Epithelial cell of esophagus (primary cell): ENCODE measurements at places on chromosomes 1 and 21.
A peak's percentile ranks its signal among the peaks of the same experiment; 100 is the strongest.

GRCh38 chr21:36627242-36627641 lies 71.7 kb upstream of the SIM2 start:
- peak; percentile 88 for DNase-seq

- DNase-seq, result peak; percentile 86
These were observed 10.7 kb downstream of the SLC9A1 start for GRCh38 chr1:27144049-27144748.

GRCh38 chr1:160046494-160047110 lies 14.8 kb upstream of the PIGM start:
- DNase-seq, result peak; percentile 47

- no peak for DNase-seq
These were observed 32.4 kb upstream of the F13B start for GRCh38 chr1:197099444-197099843.

DNA sequence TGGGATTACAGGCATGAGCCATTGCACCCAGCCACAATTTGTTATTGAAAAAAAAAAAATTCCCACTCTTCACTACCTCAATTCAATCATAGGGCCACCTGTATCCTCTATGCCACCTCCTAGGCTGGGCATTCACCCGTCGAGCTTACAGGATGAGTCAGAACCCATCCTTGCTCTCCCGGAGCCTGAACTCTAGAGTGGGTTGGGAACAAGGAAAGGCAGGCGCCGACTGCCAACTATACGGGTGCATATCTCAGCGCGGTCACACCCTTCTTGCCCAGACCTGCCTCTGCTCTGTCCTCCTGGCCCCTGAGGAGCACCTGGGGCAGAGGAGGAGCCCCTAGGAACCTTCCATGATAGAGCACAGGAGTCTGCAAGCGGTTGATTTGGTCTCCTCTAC lies 21.4 kb upstream of the LBR start:
- peak; percentile 98 for DNase-seq

- DNase-seq, result no peak
These were observed 17.0 kb upstream of the WNT4 start for GRCh38 chr1:22159891-22160290.

DNA sequence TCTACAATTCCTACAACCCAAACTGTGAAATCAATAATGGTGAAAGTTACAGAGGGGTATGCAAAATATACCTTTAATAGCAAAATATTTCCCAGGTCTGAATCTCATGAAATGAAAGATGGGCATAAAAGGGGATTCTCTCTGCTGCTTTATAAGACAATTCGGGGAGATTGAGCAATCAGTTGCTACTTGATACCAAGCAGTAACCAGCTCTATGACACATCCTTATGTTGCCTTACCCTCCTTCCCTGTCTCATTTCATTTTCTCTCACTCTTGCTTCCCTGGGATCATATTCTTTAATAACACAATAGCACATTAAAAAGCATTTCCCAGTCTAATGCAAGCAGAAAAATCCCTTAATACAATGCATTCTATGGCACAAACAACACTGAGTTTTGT lies 29.0 kb downstream of the ZSWIM5 start:
- DNase-seq, result peak; percentile 60

- DNase-seq, result no peak
These were observed 1.5 kb upstream of the ATP1A2 start for GRCh38 chr1:160114085-160114484.

DNA sequence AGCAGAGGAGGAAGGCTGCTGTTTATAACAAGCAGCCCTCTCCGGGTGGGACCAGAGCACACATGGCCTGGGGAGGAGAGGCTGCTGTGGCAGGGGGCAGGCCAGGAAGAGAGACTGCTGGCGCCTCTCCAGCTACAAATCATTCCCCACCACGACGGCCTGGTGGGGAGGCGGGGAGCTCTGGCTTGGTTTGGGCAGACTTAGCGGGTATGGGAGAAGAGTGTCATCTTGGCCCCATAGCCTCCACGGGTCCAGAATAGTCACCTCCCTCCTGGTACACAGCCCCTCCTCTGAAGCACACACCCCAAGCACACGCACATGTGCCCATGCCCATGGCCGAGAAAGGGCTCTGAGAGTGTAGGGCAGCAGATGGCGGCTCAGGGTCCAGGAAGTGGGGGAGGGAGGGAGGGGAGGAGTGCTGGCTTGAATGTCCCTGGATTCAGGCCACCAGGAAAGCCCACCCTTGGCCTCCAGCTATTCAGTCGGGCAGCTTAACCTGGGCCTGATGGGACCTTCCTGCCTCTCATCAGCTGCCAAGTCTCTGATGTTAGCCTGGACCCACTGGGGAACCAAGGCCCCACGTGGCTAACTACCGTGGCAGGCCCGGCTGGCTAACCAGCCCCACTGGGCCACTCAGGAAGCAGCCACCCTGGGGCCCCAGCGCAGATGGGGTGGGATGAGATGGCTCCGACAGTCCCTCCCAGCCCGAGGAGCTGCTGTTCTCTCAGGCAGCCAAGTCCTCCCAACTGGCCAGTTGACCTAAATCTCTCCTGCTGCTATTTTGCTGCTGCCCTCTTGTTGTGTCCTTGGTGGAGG lies 10.9 kb downstream of the LRP8 start:
- DNase-seq, result no peak

DNA sequence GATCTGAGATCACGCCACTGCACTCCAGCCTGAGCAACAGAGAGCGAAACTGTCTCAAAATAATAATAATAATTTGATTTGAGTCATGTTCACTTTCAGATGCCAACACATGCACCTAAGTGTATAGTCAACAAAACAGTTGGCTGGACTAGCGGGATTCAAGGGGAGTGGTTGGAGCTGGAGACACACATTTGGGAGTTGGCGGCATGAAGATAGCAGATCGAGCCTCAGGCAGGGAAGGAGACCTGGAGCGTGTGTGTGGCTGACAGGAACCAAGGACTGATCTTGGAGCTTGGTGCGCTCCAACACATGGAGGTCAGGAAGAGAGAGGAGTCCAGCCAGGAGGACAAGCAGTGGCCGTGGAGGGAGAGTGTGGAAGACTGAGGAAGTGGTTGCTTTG lies 14.6 kb upstream of the PGD start:
- no peak for DNase-seq

GRCh38 chr1:109156916-109157385 lies 43.0 kb downstream of the ELAPOR1 start:
- DNase-seq, result no peak

DNA sequence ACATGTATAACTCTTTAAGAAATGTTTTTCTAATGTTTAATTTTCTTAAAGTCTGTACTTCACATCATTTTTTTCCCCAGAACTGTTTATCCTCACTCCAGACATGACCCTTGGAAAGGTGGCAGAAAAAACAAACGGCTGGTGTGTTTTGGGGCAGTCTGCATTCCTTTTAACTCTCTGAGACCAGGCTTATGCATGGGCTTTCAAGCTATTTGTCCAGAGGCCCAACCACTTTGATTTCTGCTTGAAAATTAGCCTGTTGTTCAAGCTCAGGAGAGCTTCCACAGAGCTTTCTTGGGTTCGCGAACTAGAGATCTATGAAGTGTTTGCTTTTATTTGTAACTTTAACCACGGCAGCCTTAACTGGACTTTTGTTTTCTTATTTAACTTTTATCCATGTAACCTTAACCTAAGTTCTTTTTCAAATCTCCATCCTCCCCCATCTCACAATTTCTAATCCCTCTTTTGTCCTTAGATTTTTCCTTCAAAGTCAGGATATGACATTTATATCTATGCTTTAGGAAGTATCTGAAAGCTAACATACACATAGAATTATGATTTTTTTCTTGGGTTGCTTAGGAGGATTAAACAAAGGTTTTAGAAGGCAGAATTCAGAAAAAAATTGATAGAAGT lies 111.8 kb downstream of the FGGY start:
- no peak for DNase-seq

DNA sequence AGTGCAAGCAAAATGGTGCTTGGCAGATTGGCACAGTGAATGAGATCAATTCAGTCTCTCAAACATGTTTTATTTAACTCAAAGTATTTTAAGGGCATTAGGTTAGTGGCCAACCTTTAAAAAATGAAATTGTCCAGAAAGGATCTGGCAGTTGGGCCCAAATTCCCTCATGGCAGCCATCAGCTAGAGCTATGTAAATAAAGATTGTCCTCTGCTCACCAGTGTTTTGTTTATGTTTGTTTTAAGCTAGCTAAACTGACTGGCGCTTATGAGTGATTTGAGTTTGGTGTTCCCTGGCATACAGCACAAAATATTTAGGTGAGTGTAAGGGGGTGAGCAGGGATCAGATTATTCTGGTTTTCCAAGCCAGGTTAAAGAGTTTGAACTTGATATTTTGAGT lies 18.1 kb downstream of the HDAC1 start:
- DNase-seq, result no peak

DNA sequence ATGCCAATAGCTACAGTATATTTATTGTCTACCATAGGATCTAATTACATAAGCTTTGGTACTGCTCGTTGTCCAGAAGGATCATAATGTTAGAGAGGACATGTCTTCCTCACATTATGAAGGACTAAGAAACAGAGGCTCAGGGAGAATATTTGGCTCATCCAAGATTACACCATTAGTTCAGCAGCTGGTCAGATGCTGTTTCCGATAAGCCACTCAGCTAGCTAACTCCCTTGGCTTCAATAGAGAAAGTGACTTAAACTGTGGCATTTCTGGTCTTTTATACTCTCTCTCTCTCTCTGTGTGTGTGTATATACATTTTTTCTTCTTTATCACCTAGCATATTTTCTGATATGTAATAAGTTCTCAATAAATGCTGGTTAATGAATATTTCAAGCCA lies 70.4 kb downstream of the DDR2 start:
- no peak for DNase-seq

DNA sequence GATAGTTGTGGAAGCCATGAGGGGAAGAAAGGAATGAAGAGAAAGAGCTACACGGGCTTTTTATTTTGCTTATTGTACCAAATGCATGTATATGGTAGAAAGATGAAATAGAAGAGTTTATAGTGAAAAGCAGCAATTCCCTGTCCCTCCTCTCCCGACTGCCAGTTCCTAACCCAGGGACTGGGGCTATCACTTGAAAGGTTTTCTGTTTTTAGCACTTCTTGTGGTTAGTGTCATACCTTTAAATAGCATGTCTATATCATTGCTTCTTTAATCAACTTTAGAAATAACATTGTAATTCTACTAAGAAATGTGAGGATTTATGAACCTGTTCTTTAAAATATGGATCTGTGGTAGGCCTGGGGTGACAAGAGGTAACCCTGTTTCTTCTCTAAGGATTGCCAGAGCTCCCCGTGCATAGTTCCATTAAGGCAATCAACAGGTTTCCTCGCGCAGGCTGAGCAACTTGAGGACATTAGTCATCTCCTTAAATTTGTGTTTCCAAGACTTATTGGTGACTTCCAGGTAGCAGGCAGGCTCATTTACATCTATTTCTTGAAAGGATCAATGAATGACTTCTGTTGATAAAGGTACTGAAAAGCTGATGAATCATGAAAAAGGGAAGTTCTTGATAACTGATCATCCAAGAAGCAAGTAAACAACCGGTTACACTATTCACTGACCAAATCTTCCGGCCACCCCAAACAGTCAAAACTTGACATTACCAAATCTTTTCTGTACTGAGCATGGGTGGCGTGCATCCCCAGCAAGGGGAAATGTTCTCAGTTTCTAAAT lies 37.8 kb upstream of the S1PR1 start:
- no peak for DNase-seq

GRCh38 chr1:164673584-164674214 lies 114.7 kb downstream of the PBX1 start:
- no peak for DNase-seq

DNA sequence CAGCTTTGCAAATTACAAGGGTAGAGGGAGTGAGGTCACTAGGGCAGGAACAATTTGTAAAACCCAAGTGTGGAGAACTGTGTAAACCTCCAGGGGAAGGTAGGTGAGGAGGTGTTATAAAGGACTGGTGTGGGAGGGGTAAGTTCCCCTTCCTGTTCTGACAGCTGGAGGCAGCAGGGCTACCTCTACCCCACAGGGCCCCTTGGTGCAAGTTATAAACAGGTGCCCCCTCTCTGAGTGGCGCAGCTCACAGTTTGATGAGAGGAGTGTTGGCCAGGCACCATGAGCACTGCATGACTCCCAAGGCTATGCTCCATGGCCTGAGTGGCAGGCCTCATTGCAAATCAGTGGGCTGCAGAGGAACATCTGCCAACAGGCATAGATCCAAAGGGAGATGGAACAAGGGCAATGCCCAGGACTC lies 41.0 kb downstream of the MFSD2A start:
- DNase-seq, result no peak

DNA sequence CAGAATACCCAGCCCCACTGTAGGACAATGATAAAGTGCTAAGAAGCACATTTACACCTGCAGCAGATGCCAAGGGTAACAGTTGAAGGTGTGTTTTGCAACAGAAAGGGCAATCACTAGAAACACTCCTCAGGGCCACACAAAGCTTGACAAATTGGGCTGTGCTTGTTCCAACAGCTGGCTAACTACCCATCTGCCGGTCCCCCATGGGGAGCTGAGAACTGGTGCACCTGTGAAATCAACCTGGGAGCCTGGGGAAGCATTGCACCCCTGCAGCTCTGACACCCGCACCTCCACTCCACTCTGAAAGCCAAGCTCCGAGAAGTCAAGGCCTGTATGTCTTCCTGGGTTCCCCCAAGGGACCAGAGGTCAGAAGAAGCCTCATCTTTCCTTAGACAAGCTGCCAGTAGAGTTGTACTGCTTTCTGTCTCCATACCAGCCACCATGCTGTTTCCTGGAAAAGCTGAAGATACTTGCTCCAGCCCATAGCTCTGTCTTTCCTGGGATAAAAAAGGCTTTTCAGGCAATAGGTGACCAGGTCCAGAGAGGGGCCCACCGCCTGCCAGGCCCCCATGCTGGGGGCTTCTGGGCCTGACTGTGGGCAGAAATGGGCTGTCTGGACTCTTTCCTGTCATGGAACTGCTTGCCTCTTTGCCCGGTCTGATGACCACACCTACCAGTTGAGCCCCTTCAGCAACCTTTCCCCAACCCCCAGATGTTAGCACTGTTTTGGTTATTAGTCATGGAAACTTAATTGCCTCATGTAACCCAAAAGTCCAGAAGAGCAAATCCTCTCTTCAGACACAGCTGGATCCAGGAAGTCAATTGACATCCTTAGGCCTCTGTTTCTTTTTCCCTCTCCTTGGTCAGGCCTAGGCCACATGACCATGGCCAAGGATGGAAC lies 93.6 kb downstream of the KIF14 start:
- DNase-seq, result no peak

DNA sequence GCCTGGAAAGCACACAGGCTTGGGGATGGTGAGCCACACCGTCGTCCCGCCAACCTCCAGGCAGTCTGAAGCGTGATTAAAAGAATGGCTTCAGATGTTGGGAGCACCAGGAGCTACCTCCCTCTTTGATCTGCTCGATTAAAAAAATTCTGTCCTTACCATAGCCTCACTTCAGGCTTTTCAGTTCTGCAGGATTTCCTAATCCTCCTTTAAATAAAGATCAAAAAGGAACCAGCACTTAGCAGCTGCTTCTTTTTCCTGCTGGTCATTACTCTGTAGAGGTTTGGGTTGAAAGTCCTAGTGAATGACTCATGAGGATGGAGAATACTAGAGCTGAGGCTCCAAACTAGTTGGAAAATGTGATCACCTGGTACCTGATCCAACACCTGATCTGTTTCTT lies 71.9 kb upstream of the C1orf174 start:
- no peak for DNase-seq

GRCh38 chr1:205978676-205979075 lies 24.5 kb downstream of the RAB7B start:
- no peak for DNase-seq
